ENCODE measurements at places on chromosomes 16 and 17.

DNA sequence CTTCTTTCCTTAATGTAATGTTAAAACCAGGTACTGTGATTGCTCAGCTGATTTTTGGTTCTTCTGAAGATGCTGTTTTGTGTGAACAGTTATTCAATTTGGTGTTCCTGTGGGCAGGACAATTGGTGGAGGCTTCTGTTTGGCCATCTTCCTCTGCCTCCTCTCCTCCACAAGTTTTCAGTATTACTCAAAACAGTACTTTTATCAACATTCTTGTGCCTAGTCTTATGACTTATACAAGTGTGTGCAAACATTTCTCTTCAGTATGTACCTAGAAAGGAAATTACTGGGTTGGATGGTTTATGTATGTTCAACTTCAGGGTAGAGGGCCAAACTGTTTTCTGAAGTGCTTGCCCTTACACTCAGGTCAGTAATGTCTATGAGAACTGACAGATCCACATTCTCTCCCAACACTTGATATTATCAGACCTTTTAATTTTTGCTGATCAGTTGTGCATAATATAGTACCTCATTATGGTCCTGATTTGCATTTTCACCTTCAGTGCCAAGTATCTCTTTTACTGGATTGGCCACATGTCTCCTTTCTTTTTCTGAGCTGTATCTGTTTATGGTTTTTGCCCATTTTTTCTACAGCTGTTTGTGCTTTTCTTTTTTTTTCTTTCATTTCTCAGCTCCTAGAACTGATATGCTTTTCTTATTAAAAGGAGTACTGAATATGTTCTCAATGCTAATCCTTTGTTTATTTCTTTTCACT lies 50.9 kb downstream of the ERCC4 start:
- DNase-seq: no peak

DNA sequence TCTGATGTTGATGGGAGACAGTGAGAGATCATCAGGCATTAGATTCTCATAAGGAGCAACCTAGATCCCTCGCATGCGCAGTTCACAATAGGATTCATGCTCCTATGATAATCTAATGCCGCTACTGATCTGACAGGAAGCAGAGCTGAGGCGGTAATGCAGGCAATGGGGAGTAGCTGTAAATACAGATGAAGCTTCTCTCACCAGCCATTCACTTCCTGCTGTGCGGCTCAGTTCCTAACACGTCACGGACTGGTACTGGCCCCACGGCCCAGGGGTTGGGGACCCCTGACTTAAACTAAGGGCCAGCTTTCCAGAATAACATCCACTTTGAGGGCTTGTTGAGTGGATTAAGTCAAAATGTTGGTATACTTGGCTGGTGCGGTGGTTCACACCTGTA lies 2.6 kb upstream of the TMEM219 start:
- DNase-seq: no peak

DNA sequence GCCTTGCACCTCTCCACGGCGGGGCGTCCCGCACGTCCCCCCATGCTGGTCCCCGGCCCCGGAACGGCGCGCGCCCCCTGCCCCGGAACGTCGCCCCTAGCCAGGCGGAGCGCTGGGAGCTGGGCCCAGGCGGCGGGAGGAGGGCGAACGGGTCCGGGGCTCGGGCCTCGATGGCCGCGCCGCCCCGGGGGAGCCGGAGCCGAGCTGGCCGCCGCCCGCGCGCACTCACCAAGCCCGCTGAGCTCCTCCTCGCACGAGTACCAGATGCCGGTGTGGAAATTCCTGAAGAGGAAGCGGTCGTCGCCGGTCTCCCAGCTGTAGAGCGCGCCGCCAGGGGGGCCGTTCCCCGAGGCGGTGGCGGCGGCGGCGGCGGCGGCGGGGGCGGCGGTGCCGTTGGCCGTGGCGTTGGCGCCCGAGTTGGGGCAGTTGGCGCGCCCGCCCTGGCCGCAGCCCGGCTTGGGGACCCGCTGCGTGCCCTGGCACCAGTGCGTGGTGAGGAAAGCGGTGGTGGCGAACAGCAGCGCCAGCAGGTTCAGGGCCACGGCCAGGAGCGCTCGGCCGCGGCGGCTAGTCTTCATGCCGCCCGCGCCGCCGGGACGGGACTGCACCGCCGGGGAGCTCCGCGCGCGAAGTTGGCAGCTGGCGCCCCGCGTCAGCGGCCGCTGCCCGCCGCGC lies 530 bp downstream of the GSG1L start:
- DNase-seq: no peak

- no peak for DNase-seq
Observed at GRCh38 chr16:7246578-7246977, 86.1 kb upstream of the RBFOX1 start.

DNA sequence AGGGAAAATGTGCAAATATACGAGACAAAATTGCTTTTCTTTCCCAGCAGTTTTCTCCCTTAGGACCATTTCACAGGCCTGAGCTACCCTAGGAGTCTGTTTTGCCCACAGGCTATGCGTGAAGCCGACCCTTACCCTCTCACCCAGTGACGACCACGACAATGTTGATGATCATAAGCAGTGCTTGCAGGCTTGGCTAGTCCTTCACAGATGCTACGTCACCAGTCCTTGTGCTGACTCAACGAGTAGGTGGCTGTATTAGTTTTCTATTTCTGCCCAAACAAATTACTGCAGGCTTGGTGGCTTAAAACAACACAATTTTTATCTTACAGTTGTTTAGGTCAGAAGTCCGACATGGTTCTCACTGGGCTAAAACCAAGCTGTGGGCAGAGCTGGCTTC lies 574.6 kb upstream of the HSBP1 start:
- no peak for DNase-seq

DNA sequence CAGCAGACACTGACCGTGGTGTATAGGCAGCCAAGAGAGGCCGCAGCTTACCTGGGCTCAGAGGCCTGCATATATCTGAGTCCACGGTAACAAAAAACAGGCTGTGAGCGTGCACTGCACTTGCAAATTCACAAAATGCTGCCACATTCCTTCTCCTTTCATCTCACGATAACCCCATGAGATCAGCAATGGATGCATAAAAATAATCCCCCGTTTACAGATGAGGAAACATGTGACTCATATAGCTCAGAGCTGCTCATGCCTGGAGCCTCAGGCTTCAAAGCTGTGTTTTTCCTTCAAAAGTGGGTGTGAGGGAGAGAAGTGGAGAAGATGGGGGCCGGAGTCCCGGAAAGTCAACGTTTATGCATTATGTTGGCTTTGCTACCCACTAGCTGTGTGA lies 118.3 kb upstream of the FOXF1 start:
- DNase-seq: no peak

DNA sequence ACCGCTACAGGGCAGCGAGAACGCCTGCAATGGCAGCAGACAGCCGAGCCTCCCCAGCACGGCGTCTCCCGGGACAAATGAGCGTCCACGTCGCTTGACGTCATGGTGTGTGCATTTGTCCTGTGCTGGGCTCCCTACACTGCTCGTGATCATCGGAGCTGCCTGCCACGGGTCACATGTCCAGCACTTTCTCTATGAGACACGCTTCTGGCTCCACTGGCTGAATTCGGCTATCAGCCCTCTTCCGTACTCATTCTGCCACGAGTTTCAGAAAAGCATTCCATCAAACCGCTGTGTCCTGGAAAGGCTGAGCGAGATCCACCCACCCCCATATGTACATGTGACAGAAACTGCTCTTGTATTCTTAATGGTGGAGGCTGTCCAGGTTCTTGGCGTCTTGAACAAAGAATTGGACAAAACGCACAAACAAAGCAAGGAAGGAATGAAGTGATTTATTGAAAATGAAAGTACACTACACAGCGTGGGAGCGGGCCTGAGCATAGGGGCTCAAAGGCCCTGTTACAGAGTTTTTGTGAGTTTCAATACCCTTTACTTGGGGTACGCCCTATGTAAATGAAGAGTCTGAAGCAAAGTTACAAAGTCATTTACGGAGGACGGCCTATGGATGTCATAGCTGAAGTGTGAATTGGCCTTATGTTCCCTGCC lies 28.5 kb upstream of the SHCBP1 start:
- no peak for DNase-seq

DNA sequence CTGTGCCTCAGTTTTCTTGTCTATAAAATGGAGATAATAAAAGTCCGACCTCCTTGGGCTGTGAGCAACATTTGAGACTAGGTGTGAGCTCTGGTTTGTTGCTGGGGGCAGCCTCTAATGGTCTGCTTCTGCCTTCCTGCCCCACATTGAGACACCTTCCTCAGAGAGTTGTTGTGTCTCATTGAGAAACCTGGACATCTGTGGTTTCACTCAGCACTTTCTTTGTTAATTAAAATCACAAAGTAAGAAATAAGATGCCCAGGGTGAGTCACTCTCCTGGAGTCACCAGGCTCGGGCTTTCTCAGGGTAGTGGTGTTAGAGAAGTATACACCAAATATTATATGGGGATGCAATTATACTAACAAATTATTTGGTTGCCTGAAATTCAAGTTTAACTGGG lies 389.2 kb upstream of the SALL1 start:
- DNase-seq: no peak
